ENCODE measurements at places on chromosomes 4 and X.

GRCh38 chr4:145936142-145936996, 2.3 kb downstream of the ZNF827 start:
- peak; percentile 65 for DNase-seq

- no peak for DNase-seq
These were observed 903.8 kb downstream of the STIM2 start for GRCh38 chr4:27764526-27764837.

DNA sequence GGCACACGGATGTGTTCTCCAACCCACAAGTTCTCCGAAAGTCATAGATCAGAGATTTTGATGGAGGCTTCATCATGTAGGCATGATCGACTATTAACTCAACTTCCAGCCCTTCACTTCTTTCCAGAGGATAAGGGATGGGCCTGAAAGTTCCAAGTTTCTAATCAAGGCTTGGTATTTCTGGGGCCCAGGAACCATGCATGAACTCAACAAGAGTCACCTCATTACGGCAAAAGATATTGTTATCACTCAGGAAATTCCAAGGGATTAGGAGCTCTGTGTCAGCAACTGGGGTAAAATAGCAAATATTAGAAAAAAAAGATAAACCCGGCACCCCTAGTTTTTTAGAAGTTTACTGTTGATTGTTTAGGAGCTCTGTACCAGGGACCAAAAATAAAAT, 240.1 kb upstream of the PPP1R2C start:
- DNase-seq = no peak

DNA sequence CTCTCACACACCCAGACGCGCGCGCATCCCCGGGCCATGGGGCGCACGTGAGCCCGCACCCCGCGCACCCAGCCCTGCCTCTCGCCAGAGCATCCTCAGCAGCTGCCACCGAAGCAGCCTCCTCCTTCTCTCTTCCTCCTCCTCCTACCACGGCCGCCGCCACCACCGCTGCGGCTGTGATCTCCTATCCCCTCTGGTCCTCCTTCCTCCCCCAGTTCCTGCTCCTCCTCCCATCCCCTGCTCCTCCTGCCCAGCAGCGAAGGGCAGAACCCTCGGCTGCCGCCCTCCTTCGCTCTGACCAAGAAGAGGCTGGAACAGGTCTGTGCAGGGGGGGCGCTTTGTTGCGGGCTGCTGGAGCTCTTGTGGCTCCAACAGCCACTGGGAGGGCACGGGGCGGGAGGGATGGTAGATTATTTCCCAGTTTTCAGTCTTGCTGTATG, 148.7 kb upstream of the CHRDL1 start:
- DNase-seq = no peak

DNA sequence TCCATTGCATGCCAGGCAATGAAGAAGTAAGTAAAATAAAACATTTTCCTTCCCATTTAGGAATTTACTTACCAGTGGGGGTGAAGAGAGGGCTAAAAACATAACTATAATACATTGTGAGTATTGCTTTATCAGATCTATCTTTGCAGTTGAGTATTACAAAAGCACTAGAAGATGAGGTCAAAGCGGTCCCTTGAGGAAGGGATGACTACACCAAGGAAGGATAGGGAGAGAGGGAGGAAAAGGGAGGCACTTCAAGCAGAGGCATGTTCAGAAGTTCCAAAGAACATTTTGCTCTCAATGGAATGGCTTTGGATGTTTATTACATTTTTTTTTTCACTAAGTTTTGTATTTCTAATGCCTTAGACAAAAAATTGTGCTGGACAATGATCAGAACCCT, 127.8 kb downstream of the TET2 start:
- DNase-seq = no peak

Data from stimulated activated naive CD4-positive, alpha-beta T cell (primary cell).